T-helper 2 cell (primary cell): ENCODE measurements at places on chromosomes 3 and 15.

DNA sequence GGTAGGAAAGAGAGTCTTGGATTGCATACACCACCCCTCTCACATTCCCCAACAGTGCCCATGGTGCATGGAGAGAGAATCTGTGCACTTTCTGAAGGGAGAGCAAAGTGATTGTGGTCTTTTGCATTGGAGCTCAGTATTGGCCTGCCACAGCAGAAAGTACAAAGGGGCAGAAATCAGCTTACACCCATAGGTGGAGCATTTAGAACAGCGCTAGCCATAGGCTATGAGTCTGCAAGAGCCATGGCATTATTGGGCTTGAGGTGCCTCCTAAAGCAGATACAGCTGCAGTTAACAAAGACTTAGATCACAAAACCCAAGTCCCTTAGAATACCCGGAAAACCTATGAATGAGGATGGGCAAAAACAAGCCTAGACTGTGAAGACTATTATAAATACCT is 21.8 kb downstream of the SI start:
- no peak for DNase-seq

DNA sequence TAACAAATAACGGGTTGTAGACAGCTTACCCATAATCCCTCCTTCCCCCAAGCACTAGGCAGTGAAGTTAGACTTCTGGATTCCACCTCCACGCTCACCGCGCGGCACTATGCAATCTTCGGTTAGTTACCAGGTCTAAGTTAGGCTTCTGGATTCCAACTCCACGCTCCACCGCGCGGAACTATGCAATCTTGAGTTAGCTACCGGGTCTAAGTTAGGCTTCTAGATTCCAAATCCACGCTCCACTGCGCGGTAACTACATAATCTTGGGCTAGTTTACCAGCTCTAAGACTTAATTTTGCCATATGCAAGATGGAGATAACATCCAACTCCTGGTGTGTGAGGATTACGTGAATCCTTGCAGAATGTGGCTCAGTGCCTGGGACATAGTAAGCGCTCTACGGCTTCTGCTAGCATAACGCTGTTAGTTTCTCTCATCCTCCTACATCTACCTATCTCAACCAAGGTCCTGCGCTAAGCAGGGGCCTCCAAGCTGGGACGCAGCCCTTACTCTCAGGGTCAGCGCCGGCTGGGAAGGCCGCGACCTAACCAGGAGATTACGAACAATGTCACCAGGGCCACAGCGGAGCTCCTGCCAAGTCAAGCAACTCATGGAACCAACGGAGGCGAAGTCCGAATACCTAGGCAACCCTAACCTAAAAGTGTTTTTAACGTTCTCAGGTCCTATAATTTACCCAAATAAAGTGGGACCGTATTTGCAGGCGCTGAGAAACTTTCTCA is 497 bp upstream of the RPLP1 start:
- DNase-seq, result no peak

DNA sequence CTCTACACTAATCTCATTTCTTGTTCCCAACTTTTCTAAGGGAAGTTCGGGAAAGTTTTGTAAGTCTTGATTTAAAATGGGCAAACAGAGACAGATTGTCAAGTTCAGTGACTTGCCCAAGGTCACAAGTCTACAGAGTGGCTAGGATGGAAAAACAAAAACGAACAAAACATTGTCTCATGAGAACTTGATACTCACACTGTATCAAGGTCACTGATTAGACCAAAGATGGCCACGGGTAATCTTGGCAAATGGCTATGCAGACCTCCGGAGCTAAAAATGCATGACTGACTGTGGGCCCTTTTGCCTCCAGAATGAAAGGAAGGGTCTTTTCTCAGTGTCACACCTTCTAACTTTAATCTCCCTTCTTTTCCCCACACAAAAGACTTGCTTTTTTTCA is 460.9 kb downstream of the FOXP1 start:
- no peak for DNase-seq

- DNase-seq, result no peak
These were observed 41.6 kb downstream of the PARP15 start for GRCh38 chr3:122619040-122619439.

DNA sequence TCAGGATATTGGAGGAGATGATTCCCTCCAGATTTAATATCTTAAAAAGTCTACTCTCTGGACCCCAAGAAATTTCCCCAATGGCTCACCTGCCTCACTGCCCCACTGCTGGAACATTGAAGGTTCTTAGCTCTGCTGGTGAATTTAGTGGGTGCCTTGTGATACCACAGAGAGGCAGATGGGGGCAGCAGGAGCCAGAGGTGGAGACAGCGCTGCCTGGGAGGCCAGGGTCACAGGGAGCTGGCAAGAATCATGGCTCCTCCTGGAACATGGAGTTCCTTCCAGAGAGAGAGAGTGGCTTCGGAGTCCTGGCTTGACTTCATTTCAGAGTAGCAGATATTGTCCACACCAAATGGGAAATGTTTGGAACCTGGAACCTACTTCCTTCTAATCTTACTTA is 263.5 kb upstream of the CFAP20DC start:
- peak; percentile 14 for DNase-seq

DNA sequence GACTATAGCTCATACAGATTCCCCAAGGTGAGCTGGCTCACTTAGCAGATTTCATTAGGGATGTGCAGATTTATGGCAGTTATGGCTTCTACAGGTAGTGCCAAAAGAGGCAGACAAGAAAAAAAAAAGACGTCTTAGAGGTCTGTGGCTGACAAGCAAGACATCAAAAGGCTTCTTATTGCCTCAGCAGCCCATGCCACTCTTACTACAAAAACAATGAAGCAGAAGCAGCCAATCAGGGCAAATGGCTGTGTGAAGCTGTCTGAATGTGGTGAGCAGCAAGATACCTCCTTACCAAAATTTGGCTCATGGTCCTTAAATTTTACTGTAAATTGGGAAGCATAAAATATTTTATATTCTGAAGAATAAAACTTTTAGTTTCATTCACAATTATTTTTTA is 557.5 kb upstream of the GOLIM4 start:
- no peak for DNase-seq

DNA sequence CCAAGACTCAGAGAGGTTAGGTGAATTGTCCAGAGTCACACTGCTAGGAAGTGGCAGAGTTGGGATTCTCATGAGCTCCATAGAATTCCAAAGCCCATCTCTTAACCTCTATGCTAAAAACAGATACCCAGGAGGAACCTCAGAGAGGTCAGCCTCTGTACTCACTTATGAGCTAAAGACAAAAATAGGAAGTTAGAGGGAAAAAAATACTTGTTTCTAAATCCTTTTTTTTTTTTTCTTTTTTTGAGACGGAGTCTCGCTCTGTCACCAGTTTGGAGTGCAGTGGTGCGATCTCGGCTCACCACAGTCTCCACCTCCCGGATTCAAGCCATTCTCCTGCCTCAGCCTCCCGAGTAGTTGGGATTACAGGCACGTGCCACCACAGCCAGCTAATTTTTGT is 31.4 kb downstream of the FSD2 start:
- no peak for DNase-seq

DNA sequence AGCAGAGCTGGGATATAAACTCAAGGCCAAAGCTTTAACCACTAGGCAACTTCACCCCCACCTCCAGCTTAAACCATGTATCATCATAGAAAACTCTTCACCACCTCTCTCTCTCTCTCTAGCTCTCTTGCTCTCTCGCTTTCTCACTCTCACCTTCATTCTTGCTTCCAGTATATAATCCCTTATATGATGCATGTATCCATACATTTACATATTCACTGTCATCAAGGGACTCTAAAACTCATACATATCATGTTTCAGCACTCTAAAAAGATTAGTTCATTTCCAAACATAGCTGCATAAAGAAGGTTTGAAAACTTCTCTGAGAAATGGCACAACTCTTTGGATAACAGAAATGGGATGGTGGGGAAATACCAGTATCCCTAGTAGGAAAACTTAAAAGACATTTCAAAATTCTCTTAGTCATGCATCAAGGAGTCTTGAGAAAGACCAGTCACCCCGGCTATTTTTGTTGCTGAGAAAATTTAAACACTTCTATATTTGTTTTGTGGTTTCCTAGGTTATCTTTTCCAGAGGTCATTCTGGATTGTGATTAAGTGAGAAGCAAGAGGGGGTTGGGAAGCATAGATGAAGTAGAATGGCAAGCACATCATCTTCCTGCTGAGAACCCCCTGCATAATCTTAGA is 447.8 kb upstream of the THBS1 start:
- no peak for DNase-seq

- no peak for DNase-seq
These were observed 391.6 kb upstream of the DPPA4 start for GRCh38 chr3:109728861-109729494.

- DNase-seq, result no peak
These were observed 316.1 kb downstream of the TLE3 start for GRCh38 chr15:69781411-69782125.

- no peak for DNase-seq
These were observed 11.3 kb downstream of the CPN2 start for GRCh38 chr3:194339840-194340239.

DNA sequence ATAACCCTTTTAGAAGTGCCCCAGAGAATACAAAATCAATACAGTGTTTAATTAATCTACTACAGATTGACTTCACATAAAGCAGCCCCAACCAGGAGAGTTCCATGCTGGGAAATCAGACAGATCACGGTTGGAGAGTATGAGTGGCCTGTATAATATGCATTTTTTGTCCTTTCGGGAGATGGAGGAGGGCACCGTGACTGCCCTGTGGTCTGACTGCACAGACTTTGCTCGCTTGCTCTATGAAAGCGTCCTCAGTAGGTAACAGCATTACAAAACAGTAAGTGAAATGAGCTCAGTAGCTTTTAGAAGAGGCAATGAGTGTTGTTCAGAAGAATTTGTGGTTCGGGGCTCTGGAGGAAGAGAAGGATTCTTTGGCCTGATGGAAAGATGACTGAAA is 34.2 kb upstream of the SKIL start:
- DNase-seq, result no peak
